ENCODE measurements at places on chromosomes 1 and 21.

- no peak for DNase-seq
Observed at GRCh38 chr1:212892108-212892507, 34.0 kb downstream of the FLVCR1 start.

GRCh38 chr1:158329300-158329699 lies 2.0 kb downstream of the CD1B start:
- no peak for DNase-seq

- no peak for DNase-seq
Observed at GRCh38 chr1:219788091-219788490, 140.3 kb downstream of the SLC30A10 start.

DNA sequence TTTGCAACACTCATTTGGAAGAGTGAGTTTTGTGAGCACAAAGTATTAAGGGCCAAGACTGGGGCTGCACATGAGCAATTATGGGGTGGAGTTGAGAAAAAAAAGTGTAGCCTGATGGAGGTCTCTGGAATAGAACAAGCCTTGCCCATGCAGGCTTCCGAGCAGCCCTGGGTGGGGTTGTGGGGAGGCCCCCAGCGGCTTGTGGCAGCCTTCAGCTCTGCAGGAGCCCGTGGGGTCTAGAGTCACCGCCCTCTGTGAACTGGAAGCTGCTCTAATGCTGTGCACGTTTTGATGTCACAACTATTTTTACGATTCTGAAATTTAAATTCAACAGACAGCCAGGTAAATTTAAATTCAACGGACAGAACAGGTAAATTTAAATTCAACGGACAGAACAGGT lies 58.9 kb downstream of the BACE2 start:
- no peak for DNase-seq

DNA sequence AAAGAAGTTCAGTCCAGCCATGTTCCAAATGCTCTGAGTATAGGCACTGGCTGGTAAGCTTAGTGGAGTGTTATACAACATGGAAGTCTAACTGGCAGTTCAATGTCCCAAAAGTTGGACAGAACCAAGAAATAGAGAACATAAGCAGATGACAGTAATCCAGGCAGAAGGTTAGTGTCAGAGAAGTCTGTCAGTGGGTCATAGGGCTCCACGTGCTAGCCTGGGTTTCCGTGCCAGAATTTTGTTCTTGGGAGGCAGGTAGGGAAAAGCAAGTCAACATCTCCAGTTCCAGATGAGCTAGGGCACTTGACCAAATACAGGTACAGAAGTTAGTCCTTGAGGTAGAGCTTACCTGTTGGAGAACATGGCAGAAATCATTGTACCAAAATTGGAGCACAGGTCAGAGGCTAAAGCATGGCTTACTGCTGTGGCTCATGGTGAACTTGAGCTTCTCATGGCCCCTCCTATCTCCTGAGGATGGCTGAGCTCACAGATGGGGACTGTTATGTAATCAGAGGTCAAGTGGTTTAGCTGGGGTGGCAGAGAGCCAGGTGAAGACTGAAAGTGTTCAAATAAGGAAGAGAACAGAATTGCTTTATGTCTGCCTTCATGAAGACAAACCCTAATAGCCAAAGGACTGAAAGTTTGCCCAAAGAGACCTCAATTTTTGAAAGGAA lies 170.8 kb downstream of the NFIA start:
- DNase-seq, result no peak

DNA sequence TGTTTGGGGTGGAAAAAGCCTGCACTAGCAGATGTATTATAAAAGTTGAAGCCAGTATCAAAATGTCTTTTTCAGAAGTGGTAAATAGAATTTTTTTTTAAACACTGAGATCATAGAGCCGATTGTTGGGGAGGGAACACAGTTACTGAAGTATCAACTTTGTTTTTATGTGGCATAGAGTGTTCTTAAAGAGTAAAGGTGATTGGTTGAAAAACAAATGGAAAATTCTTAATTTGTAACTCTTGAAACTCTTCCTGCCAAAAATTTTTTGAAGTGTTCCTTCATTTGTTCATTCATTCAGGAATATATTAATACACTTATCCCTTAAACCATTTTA lies 83.3 kb downstream of the DISP1 start:
- no peak for DNase-seq

DNA sequence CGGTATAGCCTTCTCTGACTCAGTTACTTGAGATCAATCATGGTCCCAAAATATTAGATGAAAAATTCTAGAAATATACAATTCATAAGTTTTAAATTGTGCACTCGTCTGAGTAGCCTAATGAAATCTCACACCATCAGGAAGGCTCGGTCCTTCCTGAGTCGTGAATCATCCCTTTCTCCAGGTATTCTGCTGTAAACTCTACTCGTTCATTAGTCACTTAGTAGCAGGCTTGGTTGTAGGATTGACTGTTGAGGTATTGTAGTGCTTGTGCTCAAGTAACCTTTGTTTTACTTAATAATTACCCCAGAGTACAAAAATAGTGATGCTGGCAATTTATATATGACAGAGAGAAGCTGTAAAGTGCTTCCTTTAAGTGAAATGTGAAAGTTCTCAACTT lies 238.7 kb downstream of the OLFM3 start:
- no peak for DNase-seq
